T-helper 1 cell (primary cell): ENCODE measurements at places on chromosomes 2 and 18.

DNA sequence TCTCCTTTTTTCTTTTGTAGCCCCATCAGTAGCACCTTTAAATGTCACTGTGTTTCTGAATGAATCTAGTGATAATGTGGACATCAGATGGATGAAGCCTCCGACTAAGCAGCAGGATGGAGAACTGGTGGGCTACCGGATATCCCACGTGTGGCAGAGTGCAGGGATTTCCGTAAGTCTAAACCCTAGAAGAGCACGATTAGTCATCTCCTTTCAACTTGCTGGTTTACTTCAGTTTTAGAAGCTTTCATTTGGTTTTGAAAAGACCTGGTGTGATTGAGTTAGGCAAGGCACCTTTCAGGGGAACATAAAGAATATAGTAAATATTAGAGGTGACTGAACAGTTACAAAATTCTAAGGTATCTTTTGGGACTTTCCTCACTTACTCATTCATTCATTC lies 72.2 kb upstream of the TMEM87B start:
- no peak for DNase-seq

DNA sequence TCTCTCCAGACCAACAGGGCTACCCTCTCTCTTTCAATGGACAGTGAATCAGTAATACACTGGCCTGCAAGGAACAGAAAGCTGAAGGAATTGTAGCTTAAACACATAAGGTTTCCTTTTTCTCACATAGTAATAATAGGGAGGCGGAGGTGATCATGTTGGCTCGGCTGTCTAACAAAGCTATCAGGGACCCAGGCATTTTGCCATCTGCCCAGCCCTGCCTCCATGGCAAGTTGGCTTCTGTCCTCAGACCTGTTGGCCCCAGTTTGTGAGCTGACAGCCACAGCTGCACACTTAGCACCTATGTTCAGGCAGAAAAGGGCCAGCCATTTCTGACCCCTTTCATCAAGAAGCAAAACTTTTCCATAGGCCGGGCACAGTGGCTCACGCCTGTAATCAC lies 2.0 kb upstream of the CHRNG start:
- no peak for DNase-seq

DNA sequence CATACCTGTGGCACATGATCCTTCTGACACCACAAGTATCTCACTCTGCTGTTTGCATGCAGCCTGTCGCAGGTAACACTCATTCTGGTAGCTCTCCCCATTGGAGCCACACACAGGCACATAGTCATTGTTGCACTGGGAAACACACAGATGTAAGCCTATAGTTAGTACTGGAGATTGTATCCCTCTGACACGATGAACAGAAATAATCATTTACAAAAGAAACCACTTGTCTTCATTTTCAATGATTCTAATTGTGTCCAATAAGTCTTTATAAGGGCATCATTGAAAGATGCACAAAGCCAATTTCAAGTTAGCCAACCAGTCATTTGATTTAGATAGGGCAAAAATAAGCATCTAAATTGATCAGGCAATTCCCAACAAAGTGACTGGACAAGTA lies 10.4 kb downstream of the TMEFF2 start:
- no peak for DNase-seq

DNA sequence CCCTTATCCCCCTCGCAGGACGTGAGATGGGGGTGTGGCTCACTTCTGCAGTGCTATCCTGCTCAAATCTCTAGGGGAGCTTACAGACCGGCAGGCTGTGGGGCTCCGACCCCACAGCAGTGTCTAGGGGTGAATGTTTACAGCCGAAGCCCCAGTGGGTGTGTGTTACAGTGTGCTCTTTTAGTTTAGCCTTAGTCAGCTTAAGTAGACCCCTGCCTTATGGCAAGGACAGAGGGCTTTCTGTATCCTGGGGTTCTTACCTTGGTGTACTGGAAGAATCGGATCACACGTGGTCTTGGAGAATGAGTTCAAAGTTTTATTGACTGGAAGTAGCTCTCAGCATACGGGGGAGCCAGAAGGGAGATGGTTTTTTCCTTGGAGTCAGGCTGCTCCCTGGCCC lies 348.2 kb upstream of the GYPC start:
- no peak for DNase-seq

- DNase-seq: no peak
These were observed 64.8 kb downstream of the COX7A2L start for GRCh38 chr2:42296226-42296625.

- no peak for DNase-seq
These were observed 131.1 kb downstream of the AFF3 start for GRCh38 chr2:100011272-100011731.

GRCh38 chr18:26134107-26134506 lies 438 bp downstream of the PSMA8 start:
- DNase-seq: no peak

- no peak for DNase-seq
These were observed 31.2 kb downstream of the ITGB1BP1 start for GRCh38 chr2:9391961-9392720.

- no peak for DNase-seq
These were observed 57.8 kb upstream of the GPR45 start for GRCh38 chr2:105183555-105184323.

DNA sequence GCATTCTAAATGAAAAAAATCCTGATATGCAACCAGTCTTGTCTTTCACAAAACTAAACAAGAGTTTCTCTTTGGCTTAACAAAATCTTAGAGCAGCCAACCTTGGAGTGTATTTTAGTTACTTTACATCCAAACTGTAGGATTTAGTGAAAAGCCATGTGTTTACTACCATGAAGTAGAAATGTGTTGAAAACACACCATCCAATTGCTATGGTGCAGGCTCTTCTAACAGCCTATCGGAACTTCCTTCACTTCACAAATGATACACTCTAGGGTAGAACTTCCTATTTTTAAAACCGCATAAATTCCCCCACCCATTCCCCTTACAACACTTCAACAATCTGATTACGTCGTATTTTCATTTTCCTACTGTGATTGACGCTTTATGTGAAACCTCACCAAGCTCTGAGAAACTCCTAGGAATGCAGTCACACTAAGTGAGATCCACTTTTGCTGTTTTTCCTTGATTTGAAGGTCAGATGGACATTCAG lies 74.4 kb upstream of the MAP4K4 start:
- no peak for DNase-seq

- no peak for DNase-seq
These were observed 115.8 kb upstream of the DTNA start for GRCh38 chr18:34594266-34594665.

- no peak for DNase-seq
These were observed 29.0 kb downstream of the DOK1 start for GRCh38 chr2:74583504-74583903.

DNA sequence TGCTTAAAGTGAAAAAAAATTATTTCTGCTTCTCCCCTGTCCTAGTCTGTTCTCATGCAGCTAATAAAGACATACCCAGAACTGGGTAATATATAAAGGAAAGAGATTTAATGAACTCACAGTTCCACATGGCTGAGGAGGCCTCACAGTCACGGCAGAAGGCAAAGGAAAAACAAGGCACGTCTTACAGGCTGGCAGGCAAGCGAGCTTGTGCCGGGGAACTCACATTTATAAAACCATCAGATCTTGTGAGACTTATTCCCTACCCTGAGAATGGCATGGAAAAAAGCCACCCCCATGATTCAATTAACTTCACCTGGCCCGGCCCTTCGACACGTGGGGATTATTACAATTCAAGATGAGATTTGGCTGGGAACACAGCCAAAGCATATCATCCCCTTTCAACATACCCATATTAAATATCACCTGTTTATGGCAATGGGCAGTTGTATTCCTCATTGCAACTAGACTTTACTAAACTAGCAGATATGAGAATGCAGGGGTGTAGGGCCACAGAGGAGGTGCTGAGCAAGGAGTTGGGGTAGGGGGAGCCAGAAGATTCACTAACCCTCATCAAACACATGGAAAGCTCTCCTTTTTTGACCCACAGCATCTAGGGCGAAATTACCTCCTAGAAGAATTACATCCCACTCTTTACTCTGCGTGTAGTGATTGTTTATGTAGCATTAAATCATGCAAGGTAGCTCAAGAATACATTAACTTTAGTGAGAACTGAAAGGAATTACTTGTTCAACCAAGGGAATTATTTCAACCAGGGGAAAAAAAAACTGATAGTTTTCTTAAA lies 183.3 kb upstream of the DOK6 start:
- DNase-seq: no peak

- no peak for DNase-seq
These were observed 829.2 kb downstream of the ERBB4 start for GRCh38 chr2:211709389-211709788.

GRCh38 chr2:149221898-149222297 lies 108.5 kb upstream of the LYPD6 start:
- DNase-seq: no peak

GRCh38 chr2:6866275-6866671 lies 566 bp upstream of the CMPK2 start:
- no peak for DNase-seq

DNA sequence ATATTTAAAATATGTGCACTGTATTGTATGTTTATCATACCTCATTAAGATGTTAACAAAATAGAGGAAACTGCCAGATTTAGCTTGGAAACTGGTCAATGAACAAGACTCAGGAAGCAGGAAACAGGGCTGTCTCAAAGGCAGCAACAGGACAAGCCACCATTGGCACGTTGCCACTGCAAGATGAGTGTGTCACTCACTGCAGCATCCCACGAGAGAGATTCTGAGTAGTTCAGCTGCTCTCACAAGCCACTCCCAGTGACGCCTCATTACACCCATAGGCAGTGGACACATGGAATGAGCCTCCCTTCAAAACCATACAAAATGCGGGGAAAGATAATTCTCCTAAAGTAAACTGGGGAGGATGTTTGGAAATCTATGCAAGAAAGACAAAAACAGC lies 181.9 kb upstream of the DLGAP1 start:
- DNase-seq: no peak

GRCh38 chr2:216057688-216058193 lies 23.9 kb downstream of the PECR start:
- DNase-seq: peak; percentile 26

- no peak for DNase-seq
These were observed 28.5 kb upstream of the MLPH start for GRCh38 chr2:237458519-237458918.

DNA sequence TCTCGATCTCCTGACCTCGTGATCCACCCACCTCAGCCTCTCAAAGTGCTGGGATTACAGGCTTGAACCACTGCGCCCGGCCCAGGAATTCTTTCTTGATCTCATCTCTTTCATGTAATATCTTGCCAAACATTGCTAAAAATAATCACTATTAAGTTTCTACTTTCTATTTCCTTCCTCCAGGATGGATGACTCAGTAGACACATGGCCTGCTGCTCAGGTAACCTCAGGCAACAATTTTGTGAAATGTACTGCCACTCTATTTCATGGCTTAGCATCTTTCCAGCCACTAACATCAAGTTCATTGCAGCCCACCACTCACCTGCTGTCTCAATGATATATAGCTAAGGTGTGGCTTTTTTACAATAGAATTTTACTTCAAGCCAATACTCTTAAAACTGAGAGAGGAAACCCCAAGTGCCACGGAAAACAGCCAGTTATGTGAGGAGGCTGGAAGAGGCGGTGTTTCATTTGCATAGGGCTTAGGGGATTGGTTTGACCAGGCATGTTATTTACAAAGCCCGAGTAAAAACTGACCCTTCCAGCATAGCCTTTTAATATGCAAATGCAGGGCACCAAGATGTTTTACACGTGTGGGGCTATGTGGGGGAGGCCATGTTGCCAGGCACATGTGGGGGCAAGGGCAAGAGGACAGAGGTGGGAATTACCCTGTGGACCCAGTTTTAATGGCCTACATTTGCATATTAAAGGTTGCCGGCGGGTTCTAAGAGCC lies 11.3 kb upstream of the SUMO1 start:
- DNase-seq: no peak

GRCh38 chr2:40321822-40322221 lies 130.1 kb downstream of the SLC8A1 start:
- no peak for DNase-seq

- no peak for DNase-seq
These were observed 18.2 kb upstream of the FZD7 start for GRCh38 chr2:202015471-202015870.

- DNase-seq: no peak
These were observed 41.8 kb downstream of the ASAP2 start for GRCh38 chr2:9248363-9248762.

DNA sequence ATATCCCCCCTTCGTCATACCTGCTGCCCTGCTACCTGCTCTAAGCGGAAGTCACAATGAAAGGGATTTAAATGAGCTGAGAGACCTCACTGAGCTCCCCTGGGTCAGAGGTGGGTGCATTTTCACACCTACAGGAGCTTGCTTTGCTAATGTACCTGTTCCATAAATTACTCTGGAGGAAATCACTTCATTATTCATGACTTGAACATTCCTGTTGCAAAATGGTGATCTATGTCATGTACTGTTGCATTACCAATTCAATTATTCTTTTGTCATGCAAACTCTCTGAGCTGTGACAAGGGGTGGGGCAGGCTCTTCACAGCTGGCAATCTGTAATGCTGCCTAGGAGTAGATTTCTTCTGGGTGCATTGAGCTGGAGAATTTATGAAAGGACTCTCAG lies 761.3 kb downstream of the TSN start:
- no peak for DNase-seq

- DNase-seq: no peak
These were observed 52.5 kb upstream of the MCFD2 start for GRCh38 chr2:46967990-46968647.

DNA sequence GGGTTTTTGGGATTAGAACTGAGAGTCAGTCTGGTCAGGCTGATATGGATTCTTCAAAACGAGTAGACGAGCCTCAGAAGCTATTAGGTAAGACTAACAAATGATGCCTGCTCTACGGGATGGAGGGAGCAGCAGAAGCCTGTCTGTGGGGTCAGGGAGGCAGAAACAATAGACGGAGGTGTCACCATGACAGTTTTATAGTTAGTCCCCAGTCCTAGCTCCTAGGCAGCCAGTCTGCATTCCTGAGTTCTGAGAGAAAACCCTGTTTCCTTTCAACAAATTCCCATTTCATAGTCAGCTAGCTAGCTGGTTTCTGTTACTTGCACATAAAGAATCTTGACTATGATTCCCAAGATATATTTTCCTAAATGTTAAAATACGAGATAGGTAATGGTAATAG lies 542.1 kb downstream of the PID1 start:
- DNase-seq: no peak

DNA sequence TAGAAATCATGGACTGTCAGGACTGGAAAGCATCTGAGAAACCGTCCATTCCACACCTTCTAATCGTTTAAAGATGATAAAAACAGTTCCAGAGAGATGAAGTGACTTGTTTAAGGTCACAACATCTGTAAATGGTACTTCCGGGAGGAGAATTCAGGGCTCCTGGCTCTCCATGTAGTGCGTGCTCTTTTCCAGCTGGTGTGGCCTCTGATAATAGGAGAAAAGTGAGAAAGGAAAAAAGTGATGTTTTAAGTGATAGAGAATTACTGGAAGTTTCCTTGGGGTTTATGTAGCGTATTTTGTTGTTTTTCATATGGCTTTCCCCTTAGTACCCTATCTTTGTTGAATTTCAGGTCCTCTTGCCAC lies 663 bp downstream of the C2orf49 start:
- DNase-seq: no peak
